ENCODE measurements at places on chromosomes 12 and 14.
A peak's percentile ranks its signal among the peaks of the same experiment; 100 is the strongest.

DNA sequence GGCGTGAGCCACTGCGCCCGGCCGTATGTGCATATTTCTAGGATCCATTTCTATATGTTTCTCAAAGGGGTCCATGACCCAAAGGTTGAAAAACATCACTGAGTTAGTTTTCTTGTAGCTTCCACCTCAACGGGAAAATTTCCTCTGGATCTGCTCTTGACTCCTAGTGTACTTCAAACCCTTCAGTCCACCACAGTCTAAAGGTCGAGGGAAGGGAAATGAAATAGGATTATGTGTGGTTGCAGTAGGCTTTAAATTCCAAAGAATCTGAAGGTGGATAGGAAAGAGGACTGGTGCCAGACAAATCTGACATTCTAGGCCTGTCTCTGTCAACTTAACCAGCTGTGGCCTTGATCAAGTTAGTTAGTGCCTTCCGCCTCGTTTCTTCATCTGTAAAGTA is 1.7 kb upstream of the SUOX start:
- no peak for DNase-seq

DNA sequence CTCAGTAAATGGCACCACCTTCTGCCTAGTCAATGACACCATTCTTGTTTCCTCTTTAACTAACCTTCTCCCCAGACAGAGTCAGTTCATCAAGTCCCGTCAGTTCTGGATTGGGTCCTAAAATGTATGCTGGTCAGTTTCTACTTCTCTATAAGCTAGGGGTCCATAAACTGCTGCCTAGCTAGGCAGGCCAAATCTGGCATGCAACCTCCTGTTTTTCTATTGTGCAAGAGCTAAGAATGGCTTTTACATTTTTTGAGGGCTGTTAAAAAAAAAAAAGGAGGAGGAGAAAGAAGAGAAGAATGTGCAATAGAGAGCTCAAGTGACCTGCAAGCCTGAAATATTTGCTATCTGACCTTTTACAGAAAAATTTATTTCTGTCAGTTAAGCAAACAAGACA is 6.4 kb upstream of the TMED10 start:
- DNase-seq = peak; percentile 63

DNA sequence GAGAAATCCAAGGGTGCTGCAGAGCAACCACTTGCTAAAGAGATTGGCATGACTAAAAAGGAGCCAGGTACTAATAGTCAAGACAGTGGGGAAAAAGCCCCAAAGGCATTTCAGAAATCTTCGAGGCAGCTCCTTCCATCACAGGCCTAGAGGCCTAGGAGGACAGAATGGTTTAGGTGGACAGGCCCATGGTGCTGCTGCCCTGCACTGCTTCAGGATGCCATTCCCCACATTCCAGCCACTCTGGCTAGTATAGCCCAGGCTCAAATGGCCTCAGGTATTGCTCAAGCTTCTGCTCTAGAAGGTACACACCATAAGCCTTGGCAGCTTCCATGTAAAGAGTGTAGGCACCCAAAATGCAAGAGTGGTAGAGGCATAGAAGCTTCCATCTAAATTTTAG is 92.9 kb downstream of the RPAP3 start:
- DNase-seq = no peak

- peak; percentile 87 for DNase-seq
These were observed 6.3 kb downstream of the DHH start for GRCh38 chr12:49088150-49088931.

DNA sequence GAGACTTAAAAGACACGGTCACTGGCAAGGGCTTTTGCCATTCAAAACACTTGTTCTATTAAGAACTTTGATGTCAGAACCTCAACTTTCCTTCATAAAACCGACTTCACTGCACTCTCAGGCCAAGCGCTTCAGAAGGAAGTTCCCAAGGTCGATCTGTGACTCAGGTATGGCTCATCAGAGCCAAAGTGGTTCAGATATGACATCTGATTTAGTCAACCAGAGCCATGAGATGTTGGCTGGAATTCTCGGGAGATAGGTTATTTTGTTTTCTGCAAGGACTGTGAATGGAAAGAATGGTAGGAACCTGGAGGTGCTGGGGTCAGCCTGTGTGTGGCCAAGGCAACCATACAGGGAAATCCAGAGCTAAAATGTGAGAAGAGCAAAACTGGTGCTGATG is 445.6 kb downstream of the GLT1D1 start:
- no peak for DNase-seq

DNA sequence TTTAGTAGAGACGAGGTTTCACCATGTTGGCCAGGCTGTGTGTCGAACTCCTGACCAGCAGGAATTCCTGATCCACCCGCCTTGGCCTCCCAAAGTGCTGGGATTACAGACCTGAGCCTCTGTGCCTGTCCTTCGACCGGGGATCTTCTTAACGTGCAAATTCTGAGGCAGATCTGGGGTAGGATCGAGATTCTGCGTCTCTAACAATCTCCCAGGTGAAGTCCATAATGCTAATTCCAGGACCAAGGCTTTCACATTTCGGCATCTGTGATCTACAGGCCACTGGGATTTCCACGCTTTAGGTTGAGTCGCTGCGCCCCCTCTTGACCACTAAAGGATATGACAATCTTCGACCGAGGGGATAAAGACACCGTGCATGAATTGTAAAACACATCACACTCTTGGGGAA is 24.8 kb downstream of the FOS start:
- peak; percentile 69 for DNase-seq

DNA sequence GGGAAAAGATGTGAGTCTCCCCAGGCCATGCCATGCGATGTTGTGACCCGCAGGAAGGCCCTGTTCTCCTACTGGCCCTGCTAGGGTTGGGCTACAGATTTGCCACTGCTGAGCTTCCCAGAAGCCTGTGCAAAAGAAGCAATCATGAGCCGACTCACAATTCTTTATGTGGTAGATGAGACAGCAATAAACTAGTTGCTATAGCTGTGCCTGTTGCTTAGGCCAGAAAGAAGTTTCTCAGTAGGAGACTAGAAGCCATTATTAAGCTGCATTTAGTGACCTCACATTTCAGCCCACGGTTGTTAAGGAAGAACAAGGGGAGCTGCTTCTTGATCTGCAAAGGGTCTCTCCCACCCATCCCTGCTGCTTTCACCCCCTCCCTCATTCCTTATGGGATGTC is 239.4 kb upstream of the CRY1 start:
- no peak for DNase-seq

- peak; percentile 97 for DNase-seq
These were observed 39.8 kb downstream of the ELK3 start for GRCh38 chr12:96233939-96234461.

GRCh38 chr12:13167226-13167625 is 29.3 kb upstream of the EMP1 start:
- DNase-seq = no peak
